Right lobe of liver (tissue), 6 donors: ENCODE measurements at places on chromosomes 7 and 10. TPM values are rescaled to one million over a fixed set of nuclear protein-coding genes. Genes with fewer than 3 reads are reported as not detected.

The SEC61A2 gene
- 7.2 TPM for total RNA-seq

The COL1A2 gene
- total RNA-seq, result 32.3 TPM

The H2BK1 gene
- total RNA-seq, result not detected

The PDE6C gene
- total RNA-seq, result not detected

The OR2A12 gene
- not detected for total RNA-seq

The TASOR2 gene
- total RNA-seq, result 53.4 TPM

The ZNF727 gene
- total RNA-seq, result 0.27 TPM

The TFAM gene
- total RNA-seq, result 18.0 TPM

The CNPY1 gene
- 0.19 TPM for total RNA-seq

The PON1 gene
- 93.2 TPM for total RNA-seq

The HDAC9 gene
- total RNA-seq, result 4.1 TPM

The PNLIPRP2 gene
- total RNA-seq, result not detected

The BPGM gene
- total RNA-seq, result 6.4 TPM
